ENCODE measurements at places on chromosomes 1 and 21.

DNA sequence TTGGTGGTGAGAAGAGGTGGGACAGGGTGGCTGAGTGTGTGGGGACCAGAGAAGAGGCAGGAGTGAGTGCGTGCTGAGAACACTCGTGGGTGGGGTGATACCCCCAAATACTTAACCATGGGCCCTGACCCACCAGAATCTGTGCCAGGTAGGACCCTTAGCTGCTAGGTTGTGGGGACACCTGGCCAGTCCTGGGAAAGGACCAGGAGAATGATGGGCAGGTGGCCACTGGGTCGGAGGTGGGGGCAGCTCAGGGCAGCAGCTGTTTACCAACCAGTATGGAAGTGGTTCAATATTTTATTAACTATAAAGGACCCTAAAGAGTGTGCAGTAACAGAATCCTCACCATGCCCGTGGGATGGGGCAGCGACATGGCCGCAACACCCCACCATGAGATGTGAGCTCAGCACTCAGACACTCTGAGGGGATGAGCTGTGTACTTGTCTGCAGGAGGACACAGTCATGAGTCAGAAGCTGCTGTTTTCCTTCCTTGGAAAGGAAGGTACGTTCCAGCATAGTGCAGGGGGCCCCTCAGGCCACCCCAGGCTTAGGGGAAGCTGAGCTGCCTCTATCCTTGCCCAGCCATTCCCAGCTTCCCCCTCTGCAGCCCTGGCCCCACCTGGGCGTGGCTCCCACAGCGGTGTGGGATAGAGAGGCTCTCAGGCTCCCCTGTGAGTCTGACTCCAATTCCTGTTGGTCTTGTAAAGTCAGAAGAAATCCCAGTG, 25.4 kb downstream of the TEX35 start:
- DNase-seq: no peak

DNA sequence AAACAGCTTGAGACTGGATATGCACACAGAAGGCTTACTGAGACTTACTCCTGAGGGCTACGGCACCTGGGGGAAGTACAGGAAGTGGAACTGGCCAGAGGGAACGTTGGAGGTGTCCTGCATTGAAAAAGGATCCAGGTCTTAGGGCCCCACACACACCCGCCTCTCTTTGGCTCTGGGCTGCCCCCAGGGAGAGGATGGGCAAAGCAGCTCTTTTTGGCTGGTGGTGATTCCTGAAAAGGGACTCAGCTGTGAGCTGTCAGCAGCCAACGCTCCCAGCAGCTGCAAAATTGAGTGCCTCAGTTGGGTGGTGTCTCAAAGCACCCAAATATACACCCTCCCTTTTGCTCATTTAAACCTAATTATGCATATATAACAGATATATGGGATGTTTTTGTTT, 213.2 kb downstream of the TNR start:
- DNase-seq: no peak

GRCh38 chr1:210841926-210842625, 291.9 kb downstream of the KCNH1 start:
- DNase-seq: no peak

GRCh38 chr21:16674949-16675348, 837.9 kb upstream of the CXADR start:
- no peak for DNase-seq

DNA sequence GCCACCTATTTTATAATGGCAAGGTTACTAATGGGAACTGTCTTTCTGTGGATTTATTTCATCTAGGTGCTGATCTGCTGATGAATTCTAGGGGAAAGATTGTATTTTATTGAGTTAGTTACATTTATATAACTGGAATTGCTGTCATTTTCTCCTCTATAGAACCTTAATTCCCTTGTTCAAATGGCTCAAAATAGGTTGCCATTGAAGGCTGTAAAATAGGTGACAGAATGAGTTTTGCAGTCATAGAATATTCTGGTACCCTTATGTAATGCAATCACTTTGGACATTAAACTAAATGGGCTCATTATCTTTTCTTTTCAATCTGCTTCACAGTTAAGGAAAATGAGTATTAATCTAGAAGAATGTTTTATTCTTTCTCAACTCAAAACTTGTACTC, 131.0 kb downstream of the CTH start:
- DNase-seq: no peak

DNA sequence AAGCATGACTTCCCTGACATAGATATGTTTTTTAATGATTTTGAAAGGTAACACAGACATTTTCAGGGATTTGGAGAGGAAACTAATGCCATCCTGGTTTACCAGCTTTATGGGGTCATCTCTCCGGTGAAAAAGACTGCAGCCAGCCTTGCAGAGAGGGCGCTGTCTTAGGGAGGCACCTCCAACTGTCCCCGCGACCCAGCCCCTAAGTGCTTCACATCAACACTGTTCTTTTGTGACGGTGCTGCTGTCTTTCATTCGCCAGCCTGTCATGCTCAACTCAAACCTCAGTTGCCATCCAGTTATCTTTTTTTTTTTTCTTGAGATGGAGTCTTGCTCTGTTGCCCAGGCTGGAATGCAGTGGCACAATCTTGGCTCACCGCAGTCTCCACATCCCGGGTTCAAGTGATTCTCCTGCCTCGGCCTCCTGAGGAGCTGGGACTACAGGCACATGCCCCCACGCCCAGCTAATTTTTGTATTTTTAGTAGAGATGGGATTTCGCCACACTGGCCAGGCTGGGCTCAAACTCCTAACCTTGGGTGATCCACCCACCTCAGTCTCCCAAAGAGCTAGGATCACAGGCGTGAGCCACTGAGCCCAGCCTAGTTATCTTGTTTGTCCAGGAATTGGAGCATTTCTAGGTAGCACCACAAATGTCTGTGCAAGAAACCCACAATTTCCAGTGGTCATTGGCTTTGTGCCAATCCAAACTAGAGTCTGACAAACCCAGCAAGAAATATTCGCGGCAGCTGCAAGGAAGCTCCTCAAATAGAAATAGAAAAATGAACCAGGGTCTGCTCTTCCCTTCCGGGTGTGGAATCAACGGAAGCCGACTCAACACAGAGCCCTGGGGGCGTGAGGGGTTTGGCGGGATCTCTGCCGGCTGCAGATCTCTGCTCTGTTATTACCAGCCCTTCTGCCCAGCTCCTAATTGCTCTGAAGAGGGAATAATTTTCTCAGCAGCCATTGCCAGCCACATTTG, 24.2 kb downstream of the PDE9A start:
- no peak for DNase-seq

GRCh38 chr1:81220614-81221071, 580.1 kb upstream of the ADGRL2 start:
- no peak for DNase-seq

DNA sequence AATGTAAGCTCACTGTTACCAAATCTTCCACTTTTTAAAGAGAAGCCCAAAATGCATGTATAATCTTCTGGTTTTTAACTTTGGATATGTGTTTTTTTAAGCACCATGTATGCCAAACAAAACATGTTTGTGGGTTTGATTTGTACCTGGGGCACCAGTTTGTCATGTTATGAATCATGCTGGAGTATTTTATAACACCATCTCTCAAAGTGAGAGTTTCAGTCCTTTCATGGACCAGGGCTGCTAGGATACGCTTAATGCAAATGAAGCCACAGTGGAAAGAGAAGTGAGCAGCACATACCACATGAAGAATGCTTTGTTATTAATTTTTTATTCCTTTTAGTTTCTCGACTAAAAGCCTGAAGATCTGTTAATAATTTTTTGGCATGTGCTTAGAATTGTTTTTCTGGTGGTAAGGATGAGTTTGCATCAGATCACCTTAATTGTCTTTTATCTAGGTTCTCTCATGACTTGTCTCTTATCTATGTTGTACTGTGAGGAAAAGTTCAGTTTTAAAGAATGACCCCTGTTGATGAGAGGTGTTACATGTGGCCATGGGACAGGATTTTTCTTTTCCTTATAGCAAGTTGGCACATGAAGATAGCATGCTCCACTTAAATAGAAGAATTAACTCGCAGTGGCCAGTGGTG, 2.0 kb upstream of the RABGAP1L start:
- DNase-seq: peak; percentile 34

GRCh38 chr1:89466307-89466930, 58.2 kb upstream of the LRRC8B start:
- no peak for DNase-seq

GRCh38 chr1:91397605-91398004, 7.0 kb downstream of the HFM1 start:
- no peak for DNase-seq

DNA sequence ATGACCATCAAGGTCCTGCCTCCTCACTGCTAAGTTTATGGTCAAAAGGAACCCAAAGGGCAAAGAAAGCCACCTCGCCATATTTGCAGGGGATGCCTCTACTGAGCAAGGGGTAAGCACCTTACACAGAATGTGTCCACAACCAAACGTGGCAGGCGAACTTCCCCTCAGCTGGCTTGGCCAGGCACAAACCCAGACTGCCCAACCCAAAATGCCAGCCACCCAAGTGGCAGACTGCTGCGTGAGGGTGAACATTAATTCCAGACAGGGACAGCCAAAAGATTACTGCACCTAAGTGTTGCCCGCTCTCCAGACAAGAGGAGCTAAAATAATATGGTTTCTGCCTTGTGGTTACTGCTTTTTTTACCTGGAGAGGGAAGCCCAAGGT, 16.0 kb downstream of the ZNF697 start:
- DNase-seq: no peak

DNA sequence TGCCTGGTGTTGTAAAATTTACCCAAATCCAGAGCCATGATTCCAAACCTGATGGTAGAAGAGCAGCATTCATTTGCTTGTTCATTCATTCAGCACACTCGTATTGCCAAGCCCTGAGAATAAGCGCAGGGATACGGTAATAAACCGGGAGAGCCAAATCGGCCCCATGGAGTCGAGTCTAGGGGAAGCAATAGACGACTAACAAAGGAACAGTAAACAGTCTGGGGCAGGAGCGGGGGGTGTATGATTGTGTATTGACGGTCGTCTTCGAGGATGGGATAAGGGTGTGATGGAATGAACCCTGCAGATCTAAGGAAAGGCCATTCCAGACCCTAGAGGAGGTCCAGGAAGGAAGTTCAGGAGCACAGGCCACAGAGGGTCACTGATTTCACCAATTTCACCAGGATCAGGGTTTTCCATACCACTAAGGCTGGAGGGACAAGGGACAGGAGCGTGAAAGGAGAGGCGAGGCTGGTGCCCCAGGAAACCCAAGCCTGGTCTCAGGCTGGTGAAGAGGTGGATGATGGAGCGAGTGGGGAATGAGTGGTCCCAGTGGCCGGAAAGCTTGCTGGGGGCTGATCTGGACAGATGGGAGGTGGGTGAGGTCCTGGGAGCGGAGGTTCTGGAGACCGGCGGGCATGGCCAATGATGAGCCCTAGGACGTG, 61.1 kb upstream of the PDE9A start:
- no peak for DNase-seq

DNA sequence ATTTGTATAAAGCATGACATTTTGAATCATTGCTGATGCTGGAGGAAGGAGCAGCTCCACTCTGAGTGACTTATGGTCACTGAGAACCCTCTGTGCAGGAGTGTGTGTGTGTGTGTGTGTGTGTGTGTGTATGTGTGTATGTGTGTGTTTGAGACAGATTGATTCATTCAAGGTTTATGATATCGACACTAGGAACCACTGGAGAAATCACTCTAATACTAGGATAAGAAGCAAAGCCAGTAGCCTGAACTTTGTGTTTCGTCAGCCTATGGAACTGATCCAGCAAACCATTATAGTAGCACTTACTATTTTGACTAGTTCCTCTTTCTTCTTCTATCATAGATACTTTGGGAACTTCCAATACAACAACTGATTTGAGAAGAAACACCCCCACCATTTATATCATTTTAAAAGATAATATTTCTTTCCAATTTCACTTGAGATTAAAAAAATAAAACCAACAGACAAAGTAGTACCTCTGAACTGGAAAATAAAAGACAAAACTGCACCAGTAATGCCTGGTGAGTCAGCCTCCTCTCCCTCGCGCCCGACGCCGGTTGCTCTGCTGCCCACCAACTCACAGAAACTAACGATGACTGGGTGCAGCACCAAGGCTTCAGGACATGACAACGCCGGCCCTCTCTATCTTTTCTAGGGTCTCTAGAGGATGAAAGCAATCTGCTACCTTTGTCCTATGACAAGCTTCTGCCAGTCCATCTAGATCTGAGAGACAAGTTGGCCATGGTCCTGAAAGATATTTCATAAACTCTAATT, 20.9 kb downstream of the SLAMF1 start:
- DNase-seq: peak; percentile 73

DNA sequence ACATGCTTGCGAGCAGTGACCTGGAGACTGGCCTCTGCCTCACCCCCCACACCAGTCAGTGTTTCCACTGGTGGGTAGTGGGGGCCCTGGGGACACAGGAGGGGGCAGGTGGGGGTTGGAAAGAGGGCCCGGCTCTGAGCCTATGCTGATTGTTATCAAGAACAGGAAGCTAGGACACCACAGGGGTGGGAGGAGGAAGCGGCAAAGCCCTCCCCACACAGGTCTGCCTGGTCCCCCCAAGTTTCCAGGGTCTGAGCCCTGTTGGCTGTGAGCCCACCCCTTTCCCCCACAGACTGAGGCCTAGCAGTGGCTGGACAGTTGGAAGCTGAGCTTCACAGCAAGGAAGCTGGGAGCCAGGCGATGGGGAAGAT, 1.6 kb upstream of the PTPN7 start:
- DNase-seq: no peak

GRCh38 chr1:85894651-85895050, 186.4 kb upstream of the ZNHIT6 start:
- DNase-seq: no peak

DNA sequence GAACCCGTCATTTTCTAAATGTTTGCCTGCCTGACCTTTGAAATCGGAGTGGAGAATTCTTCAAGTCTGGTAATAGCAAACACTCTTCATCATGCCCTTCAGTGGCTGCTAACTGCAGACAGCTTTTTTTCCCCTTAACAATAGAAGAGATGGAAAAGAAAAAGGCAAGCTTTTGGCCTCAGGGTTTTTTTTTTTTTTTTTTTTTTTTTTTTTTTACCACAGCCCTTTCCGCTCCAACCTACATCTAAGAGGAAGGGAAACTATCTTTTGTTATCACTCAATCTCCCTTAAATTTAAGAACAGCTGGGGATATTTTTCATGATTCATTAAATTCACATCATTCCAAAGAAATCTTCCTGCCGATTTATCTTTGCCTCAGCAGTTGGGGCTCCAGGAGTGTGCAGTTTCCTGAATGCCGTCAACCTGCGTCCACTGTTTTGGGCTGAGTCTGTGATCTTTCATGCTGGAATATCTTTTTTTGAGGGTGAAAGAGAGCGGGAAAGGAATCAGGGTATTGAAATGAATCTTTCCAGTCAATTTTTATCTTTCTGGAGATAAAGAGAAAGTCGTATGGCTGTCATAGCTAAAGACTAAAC, 144.5 kb upstream of the SMYD2 start:
- DNase-seq: no peak

GRCh38 chr1:21369905-21370304, 70.0 kb upstream of the NBPF3 start:
- DNase-seq: no peak

GRCh38 chr21:35615325-35615724, 445.0 kb downstream of the SETD4 start:
- DNase-seq: no peak
